ENCODE measurements at places on chromosomes 11 and 22. TPM values are rescaled to one million over a fixed set of nuclear protein-coding genes. Genes with fewer than 3 reads are reported as not detected.

- no peak for DNase-seq
Measured at GRCh38 chr22:24772493-24773220, 1.9 kb downstream of the PIWIL3 start.

DNA sequence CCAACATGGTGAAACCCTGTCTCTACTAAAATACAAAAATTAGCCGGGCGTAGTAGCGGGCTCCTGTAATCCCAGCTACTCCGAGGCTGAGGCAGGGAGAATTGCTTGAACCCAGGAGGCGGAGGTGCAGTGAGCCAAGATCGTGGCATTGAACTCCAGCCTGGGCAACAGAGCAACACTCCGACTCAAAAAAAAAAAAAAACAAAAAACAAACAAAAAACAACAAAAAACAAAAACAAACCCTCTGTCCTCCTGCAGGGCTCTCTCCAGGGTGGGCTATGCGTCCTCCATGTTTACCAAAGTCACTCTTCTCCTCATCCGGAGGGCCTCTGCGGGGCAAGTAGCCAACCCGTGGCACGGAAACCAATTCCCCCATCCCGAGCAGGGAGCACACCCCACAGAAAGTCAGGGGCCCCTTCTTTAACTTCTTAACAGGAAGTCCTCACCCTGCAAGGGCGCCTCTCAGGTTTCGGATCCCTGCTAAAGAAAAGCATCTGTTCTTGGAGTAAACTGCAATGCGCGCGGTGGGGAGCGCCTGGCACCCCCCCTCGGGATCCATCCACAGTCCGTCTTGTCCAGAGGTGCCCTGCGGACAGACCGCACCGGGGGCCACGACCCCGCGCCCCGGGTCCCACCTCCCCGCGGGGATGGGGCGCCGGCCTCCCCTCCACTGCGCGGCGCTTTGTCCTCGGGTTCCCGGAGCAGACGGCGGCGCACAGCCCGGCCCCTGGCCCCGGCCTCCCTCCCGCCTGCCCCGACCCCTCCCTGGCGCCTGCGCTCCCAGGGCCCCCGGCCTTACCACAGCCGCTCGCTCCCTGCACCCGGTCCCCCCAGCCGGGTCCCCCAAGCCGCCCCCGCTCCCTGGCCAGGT lies 712 bp downstream of the CERK start:
- DNase-seq, result no peak

SCUBE2 gene
- 0.63 TPM for total RNA-seq

FOLR1 gene
- not detected for total RNA-seq

WNT7B gene
- total RNA-seq, result not detected

- DNase-seq, result no peak
Measured at GRCh38 chr11:113138731-113139130, 175.7 kb upstream of the TTC12 start.

NXPE1 gene
- total RNA-seq, result not detected

- DNase-seq, result peak; percentile 30
Measured at GRCh38 chr11:134293119-134294113, 17.2 kb downstream of the GLB1L3 start.

IRF7 gene
- 9.6 TPM for total RNA-seq

- DNase-seq, result no peak
Measured at GRCh38 chr11:16936643-16937042, 77.6 kb downstream of the PLEKHA7 start.

DNA sequence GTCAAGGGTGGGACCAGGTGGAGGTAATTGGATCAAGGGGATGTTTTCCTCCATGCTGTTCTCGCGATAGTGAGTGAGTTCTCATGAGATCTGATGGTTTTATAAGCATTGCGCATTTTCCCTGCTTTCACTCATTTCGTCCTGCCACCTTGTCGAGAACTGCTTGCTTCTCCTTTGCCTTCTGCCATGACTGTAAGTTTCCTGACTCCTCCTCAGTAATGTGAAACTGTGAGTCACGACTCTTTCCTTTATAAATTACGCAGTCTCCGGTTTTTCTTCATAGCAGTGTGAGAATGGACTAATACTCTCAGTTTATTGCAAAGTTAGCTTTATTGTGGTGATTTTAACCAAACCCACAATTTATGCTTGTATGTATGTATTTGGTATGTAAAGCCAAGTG lies 878.5 kb upstream of the ANO3 start:
- no peak for DNase-seq

- DNase-seq, result no peak
Measured at GRCh38 chr11:45583981-45584566, 81.3 kb downstream of the CHST1 start.

SNX19 gene
- 66.9 TPM for total RNA-seq

FAM180B gene
- total RNA-seq, result not detected

C1QTNF5 gene
- 41.4 TPM for total RNA-seq

- no peak for DNase-seq
Measured at GRCh38 chr11:94457118-94458029, 36.3 kb downstream of the MRE11 start.

DNA sequence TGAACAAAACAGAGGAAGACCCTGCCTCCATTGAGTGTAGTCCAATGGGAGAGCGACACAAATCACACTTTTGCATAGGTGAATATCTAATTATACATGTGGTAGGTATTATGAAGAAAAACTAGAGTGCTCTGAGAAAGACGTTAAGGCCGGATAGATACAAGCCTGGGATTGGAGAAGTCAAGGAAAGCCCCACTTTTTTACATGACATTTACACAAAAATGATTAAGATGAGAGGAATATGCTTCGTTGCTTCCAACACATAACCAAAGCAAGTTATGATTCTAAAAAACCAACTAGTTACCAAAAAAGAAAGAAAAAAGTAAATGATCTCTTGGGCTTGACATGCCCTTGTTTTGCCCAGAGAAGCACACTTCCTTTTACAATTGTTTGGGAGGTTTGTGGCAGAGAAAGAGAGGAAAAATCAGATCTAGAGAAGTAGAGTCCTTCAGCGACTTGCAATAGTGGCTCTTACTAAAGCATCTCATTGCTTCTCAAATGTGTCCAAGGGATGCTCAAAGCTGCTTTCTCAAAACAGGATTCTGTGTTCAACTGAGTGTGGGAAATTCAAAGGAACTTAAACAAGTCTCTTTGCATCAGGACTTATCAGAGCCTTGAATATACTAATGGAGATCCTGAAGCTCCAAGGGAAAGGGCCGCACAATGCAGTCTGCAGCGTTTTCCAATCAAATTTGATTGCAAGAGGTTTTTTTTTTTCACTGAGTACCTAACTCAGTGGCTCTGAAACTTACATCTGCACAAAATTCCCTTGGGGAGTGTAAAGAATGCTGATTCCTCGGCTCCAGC lies 38.8 kb downstream of the FLI1 start:
- no peak for DNase-seq

GRCh38 chr11:44627911-44628729 lies 62.7 kb downstream of the CD82 start:
- DNase-seq, result peak; percentile 80

- DNase-seq, result no peak
Measured at GRCh38 chr11:23851216-23851615, 645.6 kb upstream of the LUZP2 start.

CARNS1 gene
- 9.9 TPM for total RNA-seq

DNA sequence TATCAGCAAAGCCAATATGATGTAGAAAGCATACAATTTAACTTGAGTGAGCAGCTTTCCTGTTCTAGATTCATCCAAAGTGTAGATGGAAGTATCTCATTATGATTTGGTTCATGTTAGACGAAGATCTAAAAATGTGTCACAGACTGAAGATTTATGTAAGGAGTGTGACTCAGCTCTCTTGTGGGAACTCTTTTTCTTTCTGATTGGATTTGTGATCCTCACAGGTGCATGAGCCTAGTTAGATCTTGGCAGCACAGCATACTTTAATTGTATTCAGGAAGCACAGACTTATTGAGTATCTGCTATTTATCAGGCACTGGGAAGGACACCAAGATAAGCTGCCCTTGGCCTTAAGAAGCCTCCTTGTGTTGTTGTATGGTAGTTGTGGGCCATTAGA lies 147.1 kb downstream of the C11orf91 start:
- no peak for DNase-seq

- DNase-seq, result no peak
Measured at GRCh38 chr11:117769533-117769932, 27.5 kb downstream of the DSCAML1 start.

KRTAP5-11 gene
- not detected for total RNA-seq

Measured in right atrium auricular region (tissue), 2 donors.